ENCODE measurements at places on chromosomes 12 and 14. TPM values are rescaled to one million over a fixed set of nuclear protein-coding genes. Genes with fewer than 3 reads are reported as not detected.

Gene ANG
- total RNA-seq: 6.5 TPM

DNA sequence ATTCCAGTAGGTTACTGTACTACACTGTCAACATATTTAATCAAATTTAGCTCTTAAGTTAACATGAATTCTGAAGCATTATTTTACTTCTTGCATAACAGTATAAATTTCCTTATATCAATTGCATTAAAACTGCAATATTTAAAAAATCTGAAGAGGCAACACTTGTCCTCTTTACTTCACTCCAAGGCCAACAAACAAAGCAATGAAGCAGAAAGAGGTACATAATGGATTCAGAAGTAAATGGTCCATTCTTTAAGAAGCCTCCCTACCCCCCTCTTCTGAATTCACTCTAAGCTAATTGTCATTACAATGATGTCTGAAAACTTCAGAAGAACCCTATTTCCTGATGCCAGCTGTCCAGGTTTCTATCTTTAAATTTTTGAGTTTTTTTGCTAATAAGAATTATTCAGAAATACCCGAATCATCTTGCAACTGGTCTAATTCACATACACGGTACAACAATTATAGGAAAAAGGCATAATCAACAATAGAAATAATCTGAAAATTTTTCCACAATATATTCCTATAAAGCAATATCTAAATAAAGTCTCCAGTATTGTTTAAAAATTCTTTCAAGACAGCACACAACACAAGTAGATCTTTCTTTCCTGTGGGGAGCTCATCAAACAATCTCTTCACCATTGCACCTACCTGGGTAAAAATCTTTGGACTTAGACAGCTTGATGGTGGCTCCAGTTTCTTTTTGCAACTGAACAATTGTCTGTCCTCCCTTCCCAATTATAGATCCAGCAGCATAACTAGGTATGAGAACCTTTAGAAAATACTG lies 2.9 kb downstream of the NOVA1 start:
- H3K4me1 ChIP-seq: peaks cover 28% of the 10 kb centered on the region
- DNase-seq: no peak
- peak overlapping the region; percentile 100 for H3K4me3 ChIP-seq
- no peak overlapping the region for H3K27ac ChIP-seq
- H3K27me3 ChIP-seq: peaks cover 9% of the 10 kb centered on the region
- H3K36me3 ChIP-seq: peaks cover 11% of the 10 kb centered on the region

GRCh38 chr14:57480051-57480450 lies 13.6 kb downstream of the CCDC198 start:
- H3K27ac ChIP-seq: no peak overlapping the region
- H3K36me3 ChIP-seq: no peaks in the 10 kb centered on the region
- H3K4me3 ChIP-seq: no peak overlapping the region
- H3K27me3 ChIP-seq: peaks cover 1% of the 10 kb centered on the region

Gene LRRC10
- total RNA-seq: not detected

Gene TAS2R43
- 0.62 TPM for total RNA-seq

Gene ENDOU
- 1.6 TPM for total RNA-seq

Gene TM9SF1
- 41.8 TPM for total RNA-seq

Gene CEBPE
- not detected for total RNA-seq

- peaks cover 2% of the 10 kb centered on the region for H3K27me3 ChIP-seq
- H3K4me1 ChIP-seq: peaks cover 7% of the 10 kb centered on the region
- H3K4me3 ChIP-seq: no peak overlapping the region
- DNase-seq: no peak
- no peak overlapping the region for H3K27ac ChIP-seq
- no peaks in the 10 kb centered on the region for H3K36me3 ChIP-seq
Measured at GRCh38 chr12:13918897-13919296, 62.5 kb downstream of the GRIN2B start.

DNA sequence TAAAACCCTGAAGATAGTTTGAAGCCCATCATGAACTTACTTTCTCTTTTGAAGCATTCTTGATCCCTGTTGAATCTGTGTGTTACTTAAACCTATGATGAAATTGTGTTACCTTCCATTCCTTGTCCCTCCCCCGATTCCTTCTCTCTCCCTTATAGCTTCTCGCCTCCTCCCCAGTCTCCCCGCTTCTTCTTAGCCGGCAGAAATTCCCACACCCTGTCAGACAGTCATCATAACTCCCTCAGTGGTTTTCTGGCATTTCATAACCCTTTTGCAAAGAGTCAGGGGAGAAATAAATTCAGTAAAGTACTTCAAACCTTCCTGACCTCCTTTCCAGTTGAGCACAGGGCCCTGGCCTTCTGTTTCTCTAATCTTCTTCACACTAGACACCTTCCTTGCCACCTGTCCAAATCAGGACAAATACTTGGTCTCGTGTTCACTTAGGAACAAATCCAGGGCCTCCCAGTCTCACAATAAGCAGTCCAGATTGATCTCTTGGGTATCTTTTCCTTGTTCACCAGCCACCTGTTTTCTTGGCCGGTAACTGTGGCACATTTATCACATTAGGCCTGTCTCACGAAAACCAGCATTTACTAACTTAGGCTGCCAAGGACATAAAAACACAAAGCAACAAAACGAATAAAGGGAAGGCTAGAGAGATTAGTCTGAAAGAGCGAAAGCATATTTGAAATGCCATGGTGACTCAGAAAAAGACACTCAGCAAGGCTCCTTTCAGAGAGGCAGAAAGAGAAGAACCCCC lies 355.9 kb downstream of the TMTC2 start:
- peaks cover 3% of the 10 kb centered on the region for H3K4me1 ChIP-seq
- H3K4me3 ChIP-seq: no peak overlapping the region
- H3K36me3 ChIP-seq: no peaks in the 10 kb centered on the region
- H3K27me3 ChIP-seq: peaks cover 1% of the 10 kb centered on the region

Gene SALL2
- total RNA-seq: 38.4 TPM

DNA sequence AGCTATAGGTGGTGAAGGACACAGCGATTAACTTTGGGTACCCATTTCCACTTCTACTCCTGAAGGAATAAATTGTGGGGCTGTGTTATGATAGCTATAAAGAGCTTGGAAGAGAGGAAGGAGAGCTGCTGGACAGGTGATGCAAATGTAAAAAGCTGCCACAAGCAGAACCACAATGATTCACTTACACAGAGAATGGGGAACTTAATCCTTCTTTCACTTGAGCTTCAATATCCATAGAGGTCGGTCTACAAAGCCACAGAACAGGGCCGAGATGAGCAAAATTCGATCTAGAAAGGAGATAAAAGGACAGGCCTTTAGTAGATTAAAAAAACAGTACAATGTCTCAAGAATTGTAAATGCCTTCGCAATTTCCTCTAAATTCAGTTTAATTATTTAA lies 831.1 kb downstream of the LRFN5 start:
- no peaks in the 10 kb centered on the region for H3K36me3 ChIP-seq
- no peaks in the 10 kb centered on the region for H3K4me1 ChIP-seq
- no peak for DNase-seq

GRCh38 chr12:5185435-5186069 lies 141.9 kb downstream of the KCNA5 start:
- no peaks in the 10 kb centered on the region for H3K36me3 ChIP-seq
- H3K4me1 ChIP-seq: no peaks in the 10 kb centered on the region
- no peaks in the 10 kb centered on the region for H3K27me3 ChIP-seq
- H3K27ac ChIP-seq: no peak overlapping the region
- no peak overlapping the region for H3K4me3 ChIP-seq

- peak overlapping the region; percentile 84 for H3K4me3 ChIP-seq
- no peaks in the 10 kb centered on the region for H3K36me3 ChIP-seq
- H3K4me1 ChIP-seq: peaks cover 11% of the 10 kb centered on the region
- no peak for DNase-seq
- H3K27me3 ChIP-seq: peaks cover 15% of the 10 kb centered on the region
- H3K27ac ChIP-seq: no peak overlapping the region
Measured at GRCh38 chr14:93113678-93114067, 2.1 kb downstream of the ITPK1 start.

- H3K36me3 ChIP-seq: no peaks in the 10 kb centered on the region
- no peak for DNase-seq
- H3K4me3 ChIP-seq: no peak overlapping the region
- no peak overlapping the region for H3K27ac ChIP-seq
Measured at GRCh38 chr12:3544296-3544965, 53.4 kb downstream of the PRMT8 start.

Gene PNP
- 322 TPM for total RNA-seq

GRCh38 chr12:11855983-11856374 lies 206.5 kb downstream of the ETV6 start:
- H3K36me3 ChIP-seq: peaks cover 71% of the 10 kb centered on the region
- no peak for DNase-seq
- H3K4me1 ChIP-seq: peaks cover 73% of the 10 kb centered on the region
- H3K4me3 ChIP-seq: peak overlapping the region; percentile 44

Gene BDKRB1
- not detected for total RNA-seq

DNA sequence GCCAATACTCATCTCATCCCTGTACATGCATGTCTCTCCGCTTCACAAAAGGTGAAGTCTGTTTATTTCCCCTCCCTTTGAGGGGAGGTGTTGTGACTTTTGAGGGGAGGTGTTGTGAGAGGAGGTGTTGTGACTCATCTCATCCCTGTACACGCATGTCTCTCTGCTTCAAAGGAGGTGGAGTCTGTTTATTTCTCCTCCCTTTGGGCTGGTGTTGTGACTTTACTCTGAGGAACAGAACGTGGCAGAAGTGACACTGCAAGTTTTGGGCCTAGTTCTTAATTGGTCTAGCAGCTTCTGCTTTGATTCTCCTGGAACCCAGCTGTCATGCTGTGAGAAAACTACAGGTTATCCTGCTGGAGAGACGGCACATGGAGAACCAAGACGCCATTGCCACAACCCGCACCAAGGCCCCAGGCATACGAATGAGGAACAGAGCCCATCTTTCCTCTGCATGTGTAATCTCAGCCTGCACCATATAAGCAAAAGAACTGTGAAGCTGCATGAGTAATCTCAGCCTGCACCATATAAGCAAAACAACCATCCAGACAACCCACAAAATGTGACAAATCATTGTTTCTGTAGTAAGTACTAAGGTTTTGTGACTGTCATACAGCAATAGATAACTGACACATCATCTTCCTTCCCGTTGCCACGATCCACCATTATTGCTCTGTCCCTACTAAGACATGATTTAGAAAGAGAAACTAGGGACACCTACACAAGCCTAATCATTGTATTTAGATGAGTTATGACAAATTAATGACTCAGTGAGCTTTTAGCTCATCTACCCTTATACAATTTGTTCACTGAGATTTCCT lies 30.0 kb downstream of the GALNT4 start:
- H3K27ac ChIP-seq: no peak overlapping the region
- no peak overlapping the region for H3K4me3 ChIP-seq

- H3K27ac ChIP-seq: peak overlapping the region; percentile 97
- H3K27me3 ChIP-seq: peaks cover 5% of the 10 kb centered on the region
- peak overlapping the region; percentile 99 for H3K4me3 ChIP-seq
- DNase-seq: peak; percentile 17
Measured at GRCh38 chr14:49598189-49598484, 603 bp upstream of the LRR1 start.

DNA sequence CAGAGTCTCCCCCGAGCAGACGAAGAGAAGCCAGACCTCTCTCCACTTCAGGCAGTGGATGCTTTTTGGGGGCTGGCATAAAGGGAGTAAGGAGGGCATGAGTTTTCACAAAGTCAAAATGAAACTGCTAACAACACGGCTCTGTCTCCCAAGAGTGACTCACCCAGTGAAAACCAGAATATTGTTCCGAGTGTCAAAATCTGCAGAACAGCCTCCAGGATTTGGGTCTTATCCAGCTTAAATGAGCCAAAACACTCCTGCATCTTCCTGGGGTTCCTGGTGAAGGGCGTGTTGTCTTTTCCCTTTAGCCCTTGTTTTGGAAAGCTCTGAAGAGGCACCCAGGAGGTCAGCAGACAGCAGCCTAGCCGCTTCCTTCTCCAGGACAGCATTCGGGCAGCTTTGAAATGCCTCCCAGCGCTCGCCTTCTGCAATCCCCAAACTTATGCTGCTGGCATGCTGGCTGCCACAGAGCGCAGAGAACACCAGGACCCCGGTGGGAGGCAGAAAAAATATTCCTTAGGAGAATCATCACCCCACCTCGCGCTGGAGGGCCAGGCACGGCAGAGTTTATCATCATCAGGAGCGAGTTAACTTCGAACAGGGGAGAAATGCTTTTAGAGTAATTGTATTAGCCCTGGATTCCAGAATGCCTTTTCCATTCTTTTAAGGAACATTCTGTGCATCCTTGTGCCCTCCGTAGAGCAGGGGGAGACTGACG lies 117.7 kb upstream of the NCOR2 start:
- no peak overlapping the region for H3K4me3 ChIP-seq
- no peak for DNase-seq
- peaks cover 23% of the 10 kb centered on the region for H3K4me1 ChIP-seq
- no peak overlapping the region for H3K27ac ChIP-seq

DNA sequence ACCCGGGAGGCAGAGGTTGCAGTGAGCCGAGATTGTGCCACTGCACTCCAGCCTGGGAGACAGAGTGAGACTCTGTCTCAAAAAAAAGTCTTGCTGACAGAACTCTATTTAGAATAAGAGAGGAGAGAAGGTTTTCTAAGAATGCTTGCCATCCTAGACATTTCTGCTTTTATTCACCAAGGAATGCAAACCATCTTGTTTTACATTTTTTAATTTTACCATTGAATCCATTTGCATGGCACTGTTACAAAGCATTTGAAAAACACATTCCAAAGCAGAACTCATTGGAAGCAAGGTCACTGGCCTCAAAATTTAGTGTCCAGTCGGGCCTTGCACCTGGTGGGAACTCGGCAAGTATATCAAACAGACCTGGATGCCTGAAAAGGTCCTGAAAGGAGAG lies 44.2 kb upstream of the RASSF3 start:
- H3K27ac ChIP-seq: no peak overlapping the region
- H3K27me3 ChIP-seq: peaks cover 3% of the 10 kb centered on the region
- peaks cover 4% of the 10 kb centered on the region for H3K36me3 ChIP-seq
- peaks cover 19% of the 10 kb centered on the region for H3K4me1 ChIP-seq

DNA sequence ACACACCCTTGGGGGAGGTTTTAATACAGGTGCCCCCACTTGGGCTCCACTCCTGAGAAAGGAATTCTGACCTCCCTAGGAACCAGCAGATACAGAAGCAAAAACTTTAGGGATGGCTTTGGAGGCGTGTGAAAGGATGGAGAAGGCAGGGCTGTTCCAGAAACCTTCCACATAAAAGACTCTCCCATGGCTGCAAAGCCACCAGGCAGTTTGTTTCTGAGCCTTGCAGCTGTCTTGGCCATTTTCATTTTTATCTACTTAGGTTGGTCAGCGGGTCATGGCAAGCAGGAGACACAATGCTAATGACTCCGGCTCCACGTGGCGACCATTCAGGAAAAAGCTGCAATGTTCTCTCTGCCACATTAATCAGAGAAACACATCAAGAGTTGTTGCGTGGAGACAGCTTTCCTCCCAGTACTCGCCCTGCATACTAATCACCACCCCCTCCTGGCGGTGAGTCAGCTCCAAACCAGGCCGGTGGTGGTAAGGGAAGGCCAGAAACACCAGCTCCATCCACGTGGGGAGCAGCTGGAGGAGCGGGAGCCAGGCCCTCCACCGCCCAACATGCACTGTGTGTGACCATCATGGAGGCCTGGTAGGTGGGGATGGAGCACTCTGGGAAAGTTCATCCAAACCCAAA lies 30.9 kb upstream of the IRF2BPL start:
- H3K4me1 ChIP-seq: no peaks in the 10 kb centered on the region
- H3K4me3 ChIP-seq: no peak overlapping the region
- no peaks in the 10 kb centered on the region for H3K36me3 ChIP-seq
- no peak overlapping the region for H3K27ac ChIP-seq
- DNase-seq: no peak
- no peaks in the 10 kb centered on the region for H3K27me3 ChIP-seq

GRCh38 chr12:22609501-22609900 lies 15.5 kb upstream of the ETNK1 start:
- no peak overlapping the region for H3K4me3 ChIP-seq
- DNase-seq: no peak
- no peaks in the 10 kb centered on the region for H3K36me3 ChIP-seq
- H3K27ac ChIP-seq: no peak overlapping the region

Gene RDH12
- 0.44 TPM for total RNA-seq

Gene P2RX7
- total RNA-seq: 0.82 TPM

Gene STYK1
- total RNA-seq: 11.4 TPM

GRCh38 chr14:38431156-38431555 lies 175.3 kb upstream of the CLEC14A start:
- DNase-seq: no peak
- H3K4me1 ChIP-seq: no peaks in the 10 kb centered on the region
- H3K27me3 ChIP-seq: no peaks in the 10 kb centered on the region
